CD4-positive, alpha-beta T cell (primary cell): ENCODE measurements at places on chromosomes 7 and 10.

GRCh38 chr7:73427902-73428787, 5.4 kb upstream of the FZD9 start:
- DNase-seq: no peak

- peak; percentile 16 for DNase-seq
Measured at GRCh38 chr10:11742009-11742778, at the start of gene ECHDC3. ECHDC3 (plus strand) TSS chr10:11742382; CDS start chr10:11742577, 195 bp downstream.

- no peak for DNase-seq
Measured at GRCh38 chr7:125934955-125935354, 1005.3 kb upstream of the POT1 start.

GRCh38 chr7:158685693-158686092, 18.9 kb downstream of the NCAPG2 start:
- no peak for DNase-seq

DNA sequence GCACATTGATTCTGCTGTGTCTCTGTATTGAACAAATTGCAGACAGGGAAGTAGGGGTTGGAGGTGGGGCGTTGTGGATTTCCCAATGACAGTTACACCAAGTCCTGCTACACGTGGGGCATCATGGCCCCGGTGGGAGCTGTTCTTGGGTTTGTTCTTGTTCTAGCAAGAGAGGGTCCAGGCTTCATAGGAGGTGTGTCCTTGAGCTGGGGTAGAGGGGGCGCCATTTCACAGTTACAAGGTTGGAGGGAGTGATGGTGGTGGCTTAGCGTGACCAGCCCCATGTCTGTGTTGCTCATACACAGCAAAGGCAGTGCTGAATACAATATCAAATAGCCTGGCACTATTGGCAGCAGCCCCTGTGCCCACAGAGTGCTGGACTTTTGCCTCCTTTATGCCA, 15.7 kb downstream of the SH2D4B start:
- no peak for DNase-seq

- DNase-seq: peak; percentile 2
Measured at GRCh38 chr10:98415731-98416119, 743 bp upstream of the PYROXD2 start.

- no peak for DNase-seq
Measured at GRCh38 chr10:1874533-1874932, 137.2 kb upstream of the ADARB2 start.

GRCh38 chr10:83965473-83965872, 173.8 kb upstream of the GHITM start:
- no peak for DNase-seq
